Mesenchymal stem cell (in vitro differentiated cells and primary cell): ENCODE measurements at places on chromosomes 11 and 22.

GRCh38 chr11:69000831-69001242, 12.2 kb downstream of the MRGPRF start:
- no peak overlapping the region for H3K27ac ChIP-seq
- peaks cover 32% of the 10 kb centered on the region for H3K36me3 ChIP-seq
- peak; percentile 73 for DNase-seq
- H3K4me1 ChIP-seq: peaks cover 7% of the 10 kb centered on the region
- no peaks in the 10 kb centered on the region for H3K27me3 ChIP-seq
- H3K4me3 ChIP-seq: no peak overlapping the region

- no peaks in the 10 kb centered on the region for H3K27me3 ChIP-seq
- no peak overlapping the region for H3K27ac ChIP-seq
- H3K36me3 ChIP-seq: no peaks in the 10 kb centered on the region
- H3K4me1 ChIP-seq: no peaks in the 10 kb centered on the region
- no peak overlapping the region for H3K4me3 ChIP-seq
These were observed 3.1 kb upstream of the RAG2 start for GRCh38 chr11:36601155-36601554.

GRCh38 chr22:42279425-42280020, 9.1 kb upstream of the TCF20 start:
- peaks cover 13% of the 10 kb centered on the region for H3K4me1 ChIP-seq
- H3K27me3 ChIP-seq: peaks cover 69% of the 10 kb centered on the region
- DNase-seq: no peak
- no peak overlapping the region for H3K27ac ChIP-seq

DNA sequence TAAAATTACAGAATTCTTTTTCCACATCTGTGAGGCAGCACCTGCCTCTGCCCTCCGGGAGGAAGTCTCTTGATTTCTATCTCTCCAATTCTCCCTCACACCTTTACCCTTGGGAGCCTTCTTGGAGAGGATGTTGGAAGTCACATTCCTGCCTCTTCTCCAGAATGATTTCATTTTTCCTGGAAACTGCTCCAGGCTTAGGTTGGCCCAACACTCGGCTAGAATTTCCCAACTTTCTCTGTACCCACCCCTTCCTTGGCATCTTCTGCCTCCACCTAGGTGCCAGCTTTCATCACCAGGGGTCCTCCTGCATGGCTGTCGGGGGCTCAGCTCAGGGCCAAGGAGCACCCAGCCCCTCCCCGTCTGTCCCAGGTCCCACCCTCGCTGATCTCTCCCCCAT, 43.2 kb downstream of the SLCO2B1 start:
- no peak for DNase-seq
- peaks cover 7% of the 10 kb centered on the region for H3K4me1 ChIP-seq
- H3K4me3 ChIP-seq: no peak overlapping the region
- no peak overlapping the region for H3K27ac ChIP-seq
- no peaks in the 10 kb centered on the region for H3K27me3 ChIP-seq

DNA sequence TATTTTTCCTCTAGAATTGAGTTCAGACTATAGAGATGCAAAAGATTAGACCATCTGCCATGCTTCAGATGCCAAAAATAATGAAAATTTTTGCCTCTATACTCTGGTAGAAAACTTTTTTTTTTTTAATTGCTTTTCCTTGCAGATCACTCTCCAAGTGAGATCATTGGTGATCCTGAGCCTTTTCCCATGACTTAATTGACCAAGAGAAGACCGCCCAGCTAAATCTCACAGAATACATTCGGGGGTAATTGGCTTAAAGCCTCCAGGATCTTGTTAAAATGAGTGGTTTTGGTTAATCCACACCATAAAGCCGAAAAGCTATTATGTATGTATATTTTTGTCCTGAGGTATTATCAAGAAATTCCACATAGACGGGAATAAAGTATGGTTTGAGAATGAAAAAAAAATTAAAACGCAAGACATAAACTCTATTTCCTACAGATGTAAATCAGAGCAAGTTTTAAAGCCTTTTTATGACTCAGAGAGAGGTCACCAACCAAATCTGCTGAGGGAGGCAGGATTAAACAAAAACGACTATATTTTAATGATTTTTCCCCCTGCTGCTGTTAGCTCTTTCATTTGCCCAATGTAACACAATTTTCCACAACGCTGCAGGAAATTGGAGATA, 64.0 kb downstream of the PARVA start:
- H3K36me3 ChIP-seq: peaks cover 9% of the 10 kb centered on the region
- no peak overlapping the region for H3K27ac ChIP-seq
- no peaks in the 10 kb centered on the region for H3K27me3 ChIP-seq
- peaks cover 3% of the 10 kb centered on the region for H3K4me1 ChIP-seq
- no peak overlapping the region for H3K4me3 ChIP-seq

GRCh38 chr11:114883472-114883871, 205.1 kb downstream of the NXPE2 start:
- no peaks in the 10 kb centered on the region for H3K27me3 ChIP-seq
- H3K4me1 ChIP-seq: no peaks in the 10 kb centered on the region
- H3K4me3 ChIP-seq: no peak overlapping the region
- H3K27ac ChIP-seq: no peak overlapping the region
- no peaks in the 10 kb centered on the region for H3K36me3 ChIP-seq
- DNase-seq: no peak

DNA sequence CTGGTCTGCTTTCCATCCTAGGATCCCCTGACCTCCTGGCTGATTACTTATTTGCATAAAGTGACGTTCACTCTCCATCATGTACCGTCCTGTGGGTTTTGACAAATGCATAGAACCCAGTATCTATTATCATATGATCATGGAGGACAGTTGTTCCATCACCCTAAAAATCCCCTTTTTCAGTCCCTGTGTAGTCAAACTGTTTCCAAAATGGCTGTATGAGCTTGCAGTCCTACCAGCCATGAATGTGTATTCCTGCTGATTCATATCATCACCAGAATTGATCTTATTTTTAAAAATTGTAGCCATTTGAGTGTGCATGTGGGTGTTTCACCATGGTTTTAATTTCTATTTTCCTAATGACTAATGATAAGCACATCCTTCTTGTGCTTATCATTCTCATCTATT, 108.8 kb downstream of the MPPED1 start:
- no peak overlapping the region for H3K4me3 ChIP-seq
- no peaks in the 10 kb centered on the region for H3K36me3 ChIP-seq
- no peak for DNase-seq
- no peaks in the 10 kb centered on the region for H3K27me3 ChIP-seq
- no peak overlapping the region for H3K27ac ChIP-seq
- no peaks in the 10 kb centered on the region for H3K4me1 ChIP-seq

GRCh38 chr11:115716601-115717529, 212.7 kb upstream of the CADM1 start:
- peaks cover 2% of the 10 kb centered on the region for H3K4me1 ChIP-seq
- H3K27me3 ChIP-seq: peaks cover 44% of the 10 kb centered on the region
- no peak overlapping the region for H3K4me3 ChIP-seq
- peak; percentile 46 for DNase-seq
- H3K36me3 ChIP-seq: no peaks in the 10 kb centered on the region

DNA sequence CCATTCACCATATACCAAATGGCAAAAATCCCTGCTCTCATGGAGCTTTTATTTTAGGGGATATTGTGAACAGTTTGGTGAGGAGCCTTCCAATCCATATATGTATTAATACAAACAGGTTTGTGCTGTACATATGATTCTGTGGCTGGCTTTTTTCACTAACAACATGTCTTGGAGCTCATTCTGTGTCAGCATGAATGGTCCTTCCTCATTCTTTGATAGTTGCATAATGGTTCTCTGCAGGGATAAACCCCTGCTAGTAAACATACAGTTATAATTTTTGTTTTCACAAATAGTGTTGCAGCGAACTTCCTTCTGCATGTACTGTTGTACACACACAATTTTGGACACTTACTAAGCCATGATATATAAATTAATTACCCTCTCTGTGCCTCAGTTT, 8.3 kb downstream of the PRR5L start:
- DNase-seq: peak; percentile 19
- no peaks in the 10 kb centered on the region for H3K27me3 ChIP-seq
- no peaks in the 10 kb centered on the region for H3K36me3 ChIP-seq
- no peak overlapping the region for H3K4me3 ChIP-seq
- H3K4me1 ChIP-seq: peaks cover 3% of the 10 kb centered on the region
- H3K27ac ChIP-seq: peak overlapping the region; percentile 89

- no peaks in the 10 kb centered on the region for H3K36me3 ChIP-seq
- H3K27me3 ChIP-seq: no peaks in the 10 kb centered on the region
- H3K4me3 ChIP-seq: no peak overlapping the region
- H3K4me1 ChIP-seq: no peaks in the 10 kb centered on the region
- H3K27ac ChIP-seq: peak overlapping the region; percentile 21
- DNase-seq: peak; percentile 96
These were observed 354.4 kb downstream of the SOX6 start for GRCh38 chr11:16001899-16002426.

GRCh38 chr11:70109006-70109405, 30.9 kb downstream of the ANO1 start:
- peaks cover 30% of the 10 kb centered on the region for H3K27me3 ChIP-seq
- H3K27ac ChIP-seq: peak overlapping the region; percentile 4
- H3K36me3 ChIP-seq: no peaks in the 10 kb centered on the region
- H3K4me1 ChIP-seq: peaks cover 41% of the 10 kb centered on the region

DNA sequence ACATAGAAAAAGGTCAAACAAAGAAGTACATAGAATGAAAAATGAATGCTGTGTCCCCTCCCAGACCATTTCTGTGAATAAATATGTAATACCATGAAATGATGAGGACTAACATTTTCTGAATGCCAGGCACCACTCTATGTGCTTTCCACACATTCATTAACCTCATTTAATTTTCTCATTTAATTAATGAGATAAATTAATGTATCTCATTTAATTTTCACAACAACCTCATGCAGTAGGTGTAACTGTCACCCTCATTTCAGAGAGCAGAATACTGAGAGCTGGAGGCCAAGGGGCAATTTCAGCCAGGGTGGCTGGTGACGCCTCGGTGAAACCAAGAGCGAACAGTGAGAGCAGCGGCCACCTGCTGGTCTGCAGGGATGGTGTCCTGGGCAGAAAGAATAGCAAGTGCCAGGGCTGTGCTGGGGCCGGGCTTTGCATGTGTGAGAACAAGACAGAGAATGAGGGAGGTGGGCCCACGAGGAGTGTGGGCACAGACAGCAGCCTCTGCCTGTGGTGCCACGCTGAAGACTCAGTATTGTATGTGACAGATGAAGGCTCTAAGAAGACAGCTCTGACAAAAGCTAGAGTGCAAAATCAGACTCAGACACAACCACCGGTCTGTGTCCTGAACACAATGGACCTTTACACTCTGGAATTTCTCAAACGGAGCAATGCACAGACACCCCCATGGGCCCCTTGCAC, 1.8 kb upstream of the SERPIND1 start:
- no peaks in the 10 kb centered on the region for H3K27me3 ChIP-seq
- no peaks in the 10 kb centered on the region for H3K4me1 ChIP-seq
- no peak overlapping the region for H3K4me3 ChIP-seq
- DNase-seq: no peak

- peak; percentile 85 for DNase-seq
- no peaks in the 10 kb centered on the region for H3K36me3 ChIP-seq
- H3K27ac ChIP-seq: no peak overlapping the region
- H3K4me1 ChIP-seq: peaks cover 37% of the 10 kb centered on the region
These were observed 21.2 kb downstream of the ARRB1 start for GRCh38 chr11:75330291-75330690.

- H3K27ac ChIP-seq: no peak overlapping the region
- no peak overlapping the region for H3K4me3 ChIP-seq
- no peaks in the 10 kb centered on the region for H3K4me1 ChIP-seq
- H3K36me3 ChIP-seq: no peaks in the 10 kb centered on the region
- no peak for DNase-seq
These were observed 430.9 kb downstream of the ETS1 start for GRCh38 chr11:128156486-128156885.

- H3K27ac ChIP-seq: no peak overlapping the region
- no peak for DNase-seq
- no peaks in the 10 kb centered on the region for H3K27me3 ChIP-seq
- H3K4me1 ChIP-seq: peaks cover 22% of the 10 kb centered on the region
- H3K36me3 ChIP-seq: no peaks in the 10 kb centered on the region
These were observed 11.0 kb upstream of the PTPRJ start for GRCh38 chr11:47969401-47969800.

- no peaks in the 10 kb centered on the region for H3K4me1 ChIP-seq
- H3K36me3 ChIP-seq: no peaks in the 10 kb centered on the region
- no peak overlapping the region for H3K27ac ChIP-seq
These were observed 43.3 kb downstream of the WT1 start for GRCh38 chr11:32391956-32392553.

- peaks cover 8% of the 10 kb centered on the region for H3K4me1 ChIP-seq
- peak overlapping the region; percentile 93 for H3K4me3 ChIP-seq
- DNase-seq: no peak
- no peaks in the 10 kb centered on the region for H3K27me3 ChIP-seq
- H3K27ac ChIP-seq: no peak overlapping the region
These were observed 1.0 kb downstream of the ZNF70 start for GRCh38 chr22:23749841-23750301.

- peak overlapping the region; percentile 95 for H3K27ac ChIP-seq
- peaks cover 26% of the 10 kb centered on the region for H3K36me3 ChIP-seq
- peaks cover 78% of the 10 kb centered on the region for H3K4me1 ChIP-seq
- no peaks in the 10 kb centered on the region for H3K27me3 ChIP-seq
- DNase-seq: no peak
These were observed 1.2 kb downstream of the LIF start for GRCh38 chr22:30245181-30245984.

DNA sequence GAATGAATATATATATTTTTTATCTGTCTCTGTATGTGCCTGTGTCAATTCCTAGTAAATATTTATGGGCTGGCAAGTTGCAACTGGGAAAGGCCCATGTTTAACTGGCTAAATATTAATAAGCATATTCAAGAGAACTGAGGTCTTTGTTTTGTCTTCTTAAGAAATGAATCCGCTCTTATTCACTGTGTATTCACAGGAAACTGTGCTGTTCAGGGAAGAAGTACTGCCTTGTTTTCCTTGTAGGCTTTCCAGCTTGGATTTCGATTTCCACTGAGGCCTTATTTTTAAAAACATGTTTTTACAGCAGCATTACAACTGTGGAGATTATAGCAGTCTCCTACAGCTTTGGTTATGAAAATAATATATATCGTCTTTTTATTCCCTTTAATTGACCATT, 64.7 kb downstream of the LDLRAD3 start:
- H3K4me1 ChIP-seq: peaks cover 3% of the 10 kb centered on the region
- no peak for DNase-seq
- peak overlapping the region; percentile 71 for H3K27ac ChIP-seq
- H3K27me3 ChIP-seq: no peaks in the 10 kb centered on the region
- no peaks in the 10 kb centered on the region for H3K36me3 ChIP-seq
- no peak overlapping the region for H3K4me3 ChIP-seq

GRCh38 chr11:91922846-91923245, 301.8 kb upstream of the FAT3 start:
- H3K4me3 ChIP-seq: no peak overlapping the region
- no peak overlapping the region for H3K27ac ChIP-seq

- no peaks in the 10 kb centered on the region for H3K27me3 ChIP-seq
- DNase-seq: no peak
- H3K27ac ChIP-seq: no peak overlapping the region
- peaks cover 37% of the 10 kb centered on the region for H3K36me3 ChIP-seq
These were observed 71.6 kb upstream of the ATXN10 start for GRCh38 chr22:45599836-45600577.

GRCh38 chr11:45252134-45252856, 33.8 kb downstream of the SYT13 start:
- peaks cover 9% of the 10 kb centered on the region for H3K4me1 ChIP-seq
- no peaks in the 10 kb centered on the region for H3K27me3 ChIP-seq
- H3K27ac ChIP-seq: no peak overlapping the region
- no peak overlapping the region for H3K4me3 ChIP-seq
- peak; percentile 54 for DNase-seq
- H3K36me3 ChIP-seq: no peaks in the 10 kb centered on the region

- DNase-seq: peak; percentile 67
- peak overlapping the region; percentile 12 for H3K27ac ChIP-seq
- peaks cover 13% of the 10 kb centered on the region for H3K27me3 ChIP-seq
- H3K4me1 ChIP-seq: peaks cover 15% of the 10 kb centered on the region
- H3K36me3 ChIP-seq: peaks cover 14% of the 10 kb centered on the region
These were observed 2.2 kb upstream of the RPS19BP1 start for GRCh38 chr22:39534591-39535356.
